ENCODE measurements at places on chromosomes 7 and 10.

GRCh38 chr10:43905512-43906236 lies 257.0 kb upstream of the ZNF32 start:
- DNase-seq, result no peak

GRCh38 chr7:106356-106755 lies 86.0 kb upstream of the FAM20C start:
- DNase-seq, result no peak

- no peak for DNase-seq
Observed at GRCh38 chr7:134089446-134089845, 37.7 kb upstream of the LRGUK start.

GRCh38 chr7:80379034-80379982 lies 132.6 kb downstream of the GNAT3 start:
- no peak for DNase-seq

GRCh38 chr10:43903451-43903850 lies 254.8 kb upstream of the ZNF32 start:
- DNase-seq, result no peak

GRCh38 chr7:108234971-108235450 lies 104.8 kb upstream of the LAMB4 start:
- no peak for DNase-seq

DNA sequence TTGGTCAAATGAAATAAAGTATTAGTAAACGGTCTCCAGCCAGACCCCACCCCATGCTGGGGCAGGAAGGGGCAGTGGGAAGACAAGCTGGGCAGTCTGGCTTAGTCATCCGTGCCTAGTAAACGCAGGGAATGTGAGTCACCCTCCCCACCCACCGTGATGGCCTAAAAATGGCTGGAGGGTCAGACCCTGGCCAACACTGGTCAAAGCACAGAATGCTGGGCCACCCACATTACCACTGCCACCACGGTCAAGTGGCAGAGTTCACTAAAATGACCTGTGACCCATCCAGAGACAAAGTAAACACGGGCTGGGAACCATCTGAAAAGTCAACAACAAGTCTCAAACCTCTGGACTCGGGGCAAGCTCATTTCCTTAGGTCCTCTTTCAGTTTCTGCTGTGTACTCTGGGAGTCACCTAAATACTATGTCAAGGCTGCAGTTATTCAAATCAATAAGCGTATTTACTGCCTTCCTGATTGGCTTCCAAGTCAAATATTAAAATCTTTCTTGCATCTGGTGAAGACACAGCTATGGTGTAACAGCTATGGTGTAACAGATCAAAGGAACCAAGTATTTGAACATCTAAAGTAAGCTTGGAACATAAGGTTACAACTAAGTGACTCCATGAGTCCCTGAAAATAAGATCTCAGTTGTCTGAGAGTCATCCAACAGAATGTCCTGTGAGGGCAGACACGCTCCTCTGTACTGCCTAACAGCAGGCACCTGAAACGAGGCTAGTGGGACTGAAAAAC lies 3.0 kb downstream of the ZFAND2A start:
- DNase-seq, result no peak

GRCh38 chr7:104795086-104795485 lies 218.9 kb upstream of the KMT2E start:
- no peak for DNase-seq

- no peak for DNase-seq
Observed at GRCh38 chr10:26799342-26799741, 61.4 kb downstream of the ABI1 start.

DNA sequence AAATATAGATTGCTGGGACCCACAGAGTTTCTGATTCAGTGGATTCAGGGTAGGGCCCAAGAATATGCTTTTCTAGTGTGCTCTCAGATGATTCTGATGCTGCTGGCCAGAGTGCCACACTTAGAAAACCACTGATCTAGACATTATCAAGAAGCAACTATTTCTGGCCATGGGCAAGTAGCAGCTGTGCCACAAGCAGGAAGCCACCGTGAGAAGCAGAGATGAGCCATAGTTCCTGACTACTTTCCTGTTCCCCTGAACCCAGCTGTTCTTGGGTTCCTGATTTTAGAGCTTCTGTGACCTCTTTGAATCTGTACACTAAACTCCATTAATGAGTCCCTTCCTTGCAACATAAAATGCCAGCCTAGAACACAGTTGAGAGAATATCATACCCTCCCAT lies 38.1 kb upstream of the PIK3AP1 start:
- no peak for DNase-seq

DNA sequence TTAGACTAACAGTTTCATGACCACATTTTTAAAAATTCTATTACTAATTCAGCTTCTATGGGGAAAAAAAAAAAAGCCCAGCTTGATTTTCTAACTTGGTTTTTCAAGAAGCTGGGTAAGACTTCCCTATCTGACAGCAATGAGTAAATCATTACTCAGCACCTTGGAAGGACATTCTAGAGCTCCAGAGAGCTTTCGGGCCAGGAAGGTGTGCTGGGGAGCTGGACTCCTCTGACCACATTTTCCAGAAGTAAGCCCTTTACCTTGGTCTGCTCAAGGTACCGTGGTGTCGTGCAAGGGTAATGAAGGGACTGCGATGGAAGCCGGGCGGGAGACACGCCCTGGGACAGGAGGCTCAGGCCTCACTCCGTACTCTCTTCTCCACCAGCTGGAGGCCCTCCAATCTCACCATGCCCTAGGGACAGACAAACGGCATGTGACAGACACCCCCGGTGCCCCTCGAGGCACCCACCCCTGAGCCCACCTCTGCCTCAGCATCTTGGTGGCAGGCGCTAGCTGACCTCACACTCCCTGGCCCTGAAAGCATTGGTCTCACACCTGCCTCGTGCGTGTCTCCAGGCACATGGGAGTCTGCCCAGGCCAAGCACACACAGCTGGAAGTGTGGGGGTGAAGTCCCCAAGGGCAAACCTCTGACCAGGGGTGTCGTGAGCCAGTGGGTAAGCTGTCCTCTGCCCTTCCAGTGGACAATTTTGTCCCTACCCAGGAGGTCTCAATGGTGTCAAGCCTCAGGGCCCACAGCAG lies 152.1 kb downstream of the OAT start:
- DNase-seq, result no peak
